ENCODE measurements at places on chromosomes 3 and 15. TPM values are rescaled to one million over a fixed set of nuclear protein-coding genes. Genes with fewer than 3 reads are reported as not detected.

The SLC22A14 gene
- total RNA-seq, result 0.47 TPM

GRCh38 chr3:95810462-95810861 lies 1003.9 kb upstream of the EPHA6 start:
- no peak overlapping the region for H3K27ac ChIP-seq
- no peak for DNase-seq
- H3K4me1 ChIP-seq, result no peaks in the 10 kb centered on the region
- no peak overlapping the region for H3K4me3 ChIP-seq
- H3K36me3 ChIP-seq, result no peaks in the 10 kb centered on the region

The STXBP5L gene
- not detected for total RNA-seq

DNA sequence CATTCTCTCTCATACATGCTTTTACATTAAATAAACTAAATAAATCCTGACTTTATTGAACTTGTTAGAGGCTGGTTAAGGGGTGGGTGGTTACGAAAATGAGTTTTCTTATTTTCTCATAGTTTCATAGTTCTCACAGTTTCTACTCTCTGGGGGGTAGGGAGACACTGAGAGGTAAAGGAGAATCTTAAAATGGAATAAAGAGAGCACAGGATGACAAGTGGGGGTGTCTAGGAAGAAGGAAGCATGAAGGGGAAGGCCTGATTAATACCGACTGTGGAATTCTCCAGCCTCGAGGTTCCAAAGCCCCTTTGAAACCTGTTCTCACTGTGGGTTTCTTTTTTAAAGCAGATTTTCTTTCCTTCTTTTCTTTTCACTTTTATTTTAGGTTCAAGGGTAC lies 66.4 kb upstream of the TRA2B start:
- H3K4me3 ChIP-seq, result no peak overlapping the region
- peaks cover 34% of the 10 kb centered on the region for H3K27me3 ChIP-seq
- H3K36me3 ChIP-seq, result no peaks in the 10 kb centered on the region
- no peak overlapping the region for H3K27ac ChIP-seq
- no peaks in the 10 kb centered on the region for H3K4me1 ChIP-seq

The CLSTN2 gene
- 143 TPM for total RNA-seq

DNA sequence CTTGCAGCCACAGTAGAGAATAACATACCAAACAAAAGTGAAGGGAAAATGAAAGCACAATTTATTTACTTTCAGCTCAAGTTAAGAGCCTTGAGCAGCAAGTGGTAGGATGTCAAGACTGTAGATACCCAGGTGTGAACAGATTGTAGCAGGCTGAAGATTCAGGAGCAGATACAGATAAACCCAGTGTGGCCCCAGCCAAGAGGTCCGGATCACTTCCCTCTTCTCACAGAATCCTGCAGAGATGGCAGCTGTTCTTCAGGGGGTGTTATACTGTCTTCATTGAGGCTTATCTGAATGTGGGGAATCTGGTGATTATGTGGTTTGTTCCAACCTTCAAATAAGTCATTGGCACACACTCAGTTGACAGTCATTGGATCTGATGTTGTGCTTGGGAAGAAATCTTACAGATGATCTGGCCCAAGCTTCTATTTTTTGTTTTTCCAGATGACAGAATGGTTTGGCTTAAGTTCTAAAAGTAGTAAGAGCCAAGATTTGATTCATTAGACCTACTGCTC lies 2.2 kb downstream of the STARD9 start:
- DNase-seq, result no peak
- peaks cover 37% of the 10 kb centered on the region for H3K4me1 ChIP-seq
- H3K4me3 ChIP-seq, result peak overlapping the region; percentile 28
- H3K36me3 ChIP-seq, result no peaks in the 10 kb centered on the region
- no peak overlapping the region for H3K27ac ChIP-seq
- no peaks in the 10 kb centered on the region for H3K27me3 ChIP-seq

The UTS2B gene
- 0.55 TPM for total RNA-seq

The TM4SF18 gene
- total RNA-seq, result 3.7 TPM

The IL17RD gene
- total RNA-seq, result 2.9 TPM

The SLC9C1 gene
- not detected for total RNA-seq

- H3K27ac ChIP-seq, result no peak overlapping the region
- DNase-seq, result no peak
- H3K4me1 ChIP-seq, result peaks cover 15% of the 10 kb centered on the region
- no peak overlapping the region for H3K4me3 ChIP-seq
- H3K36me3 ChIP-seq, result no peaks in the 10 kb centered on the region
Observed at GRCh38 chr3:66629982-66630368, 129.2 kb upstream of the LRIG1 start.

Data from osteocyte (in vitro differentiated cells).